Cerebellar cortex (tissue), 1 donor: ENCODE measurements at places on chromosomes 5 and 9.

DNA sequence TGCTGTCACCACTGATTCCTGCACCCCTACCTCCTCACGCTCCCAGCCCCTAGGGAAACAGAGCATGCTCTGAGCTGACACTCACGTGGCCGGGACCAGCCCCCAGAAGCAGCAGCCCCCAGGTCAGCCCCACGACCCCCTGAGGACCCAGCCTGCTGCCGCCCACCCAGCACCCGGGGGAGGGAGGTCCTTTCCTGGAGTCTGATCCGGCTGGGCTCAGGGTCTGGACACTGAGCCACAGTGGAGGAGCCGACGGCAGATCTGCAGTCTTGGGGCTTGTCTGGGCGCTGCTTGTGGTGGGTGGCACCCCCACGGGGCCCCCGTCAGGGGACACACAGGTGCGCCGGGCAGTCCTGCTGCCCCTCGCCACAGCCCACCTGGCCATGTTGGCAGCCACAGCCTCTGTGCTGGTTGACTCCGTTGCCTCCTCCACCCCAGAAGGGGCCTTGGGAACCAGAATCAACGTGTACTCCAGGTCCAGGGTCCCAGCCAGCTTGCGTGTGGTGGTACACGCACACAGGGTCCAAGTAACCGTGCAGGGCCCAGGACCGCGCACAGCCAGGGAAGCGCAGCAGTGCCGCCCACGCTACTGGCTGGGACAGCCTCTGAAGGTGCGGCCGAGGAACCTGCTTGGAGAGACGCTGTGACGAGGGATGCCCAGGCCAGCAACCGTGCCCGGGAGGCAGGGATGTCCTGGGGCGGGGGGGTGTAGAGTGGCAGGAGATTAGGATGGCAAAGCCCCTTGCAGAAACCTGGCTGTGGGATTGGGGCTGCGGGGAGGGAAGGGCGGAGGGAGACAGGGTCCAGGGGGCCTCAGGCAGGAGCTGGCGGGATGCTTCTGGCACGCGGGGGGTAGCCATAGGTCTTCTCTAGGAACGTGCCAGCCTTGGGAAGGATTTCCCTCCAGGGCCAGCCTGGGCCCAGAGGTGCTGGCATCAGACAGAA is 3.5 kb downstream of the DNLZ start:
- DNase-seq, result no peak

DNA sequence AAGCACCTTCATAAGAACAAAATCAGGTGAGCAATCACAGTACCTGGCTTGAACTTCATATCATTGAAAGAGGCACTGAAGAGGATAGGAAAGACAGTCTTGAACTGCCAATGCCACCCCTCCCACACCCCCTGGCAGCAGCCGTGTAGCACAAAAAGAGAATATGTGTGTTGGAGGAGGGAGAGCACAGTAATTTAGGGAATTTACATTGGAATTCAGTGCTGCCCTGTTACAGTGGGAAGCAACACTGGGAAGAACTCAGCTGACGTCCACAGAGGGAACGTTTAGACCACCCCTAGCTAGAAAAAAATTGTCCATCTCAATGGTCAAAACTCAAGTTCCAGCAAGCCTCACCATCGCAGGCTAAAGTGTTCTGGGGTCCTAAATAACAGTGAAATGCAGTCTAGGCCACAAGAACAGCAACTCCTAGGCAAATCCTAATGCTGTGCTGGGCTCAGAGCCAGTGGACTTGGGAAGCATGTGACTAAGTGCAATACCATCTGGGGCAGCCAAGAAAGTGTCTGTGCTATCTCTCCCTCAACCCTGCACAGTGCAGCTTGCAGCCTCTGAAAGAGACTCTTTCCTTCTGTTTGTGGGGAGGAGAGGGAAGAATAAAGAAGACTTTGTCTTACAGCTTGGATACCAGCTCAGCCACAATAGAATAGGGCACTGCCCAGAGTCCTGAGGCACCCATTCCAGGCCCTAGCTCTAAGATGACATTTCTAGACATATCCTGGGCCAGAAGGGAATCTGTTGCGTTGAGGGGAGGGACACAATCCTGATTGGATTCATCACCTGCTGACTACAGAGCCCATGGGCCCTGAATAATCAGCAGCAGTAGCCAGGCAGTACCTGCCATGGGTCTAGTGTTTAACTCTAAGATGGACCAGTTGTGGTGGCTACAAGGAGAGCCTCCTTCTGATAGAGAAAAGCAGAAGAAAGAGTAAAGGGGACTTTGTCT is 62.1 kb upstream of the VLDLR start:
- DNase-seq, result no peak

GRCh38 chr5:74075501-74076484 is 449.8 kb downstream of the ARHGEF28 start:
- DNase-seq, result no peak

DNA sequence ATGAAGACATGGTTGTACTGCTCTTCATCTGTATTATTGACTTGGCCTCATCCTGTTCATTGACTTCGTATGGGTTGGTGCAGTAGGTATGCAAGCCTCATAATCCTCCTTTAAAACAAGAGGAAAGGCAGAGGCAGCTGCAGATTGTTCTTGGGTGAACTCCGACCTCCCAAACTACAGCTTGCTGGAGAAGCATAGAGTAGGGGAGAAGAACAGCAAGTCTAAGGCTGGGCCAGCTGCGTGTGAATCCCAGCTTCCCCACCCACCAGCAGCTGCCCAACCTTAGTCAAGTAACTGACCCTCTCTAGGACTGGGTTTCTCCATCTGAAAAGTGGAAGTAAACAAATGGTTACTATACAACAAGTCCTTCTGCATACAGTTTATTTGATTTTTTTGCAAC is 114.5 kb upstream of the WWC1 start:
- DNase-seq, result no peak

DNA sequence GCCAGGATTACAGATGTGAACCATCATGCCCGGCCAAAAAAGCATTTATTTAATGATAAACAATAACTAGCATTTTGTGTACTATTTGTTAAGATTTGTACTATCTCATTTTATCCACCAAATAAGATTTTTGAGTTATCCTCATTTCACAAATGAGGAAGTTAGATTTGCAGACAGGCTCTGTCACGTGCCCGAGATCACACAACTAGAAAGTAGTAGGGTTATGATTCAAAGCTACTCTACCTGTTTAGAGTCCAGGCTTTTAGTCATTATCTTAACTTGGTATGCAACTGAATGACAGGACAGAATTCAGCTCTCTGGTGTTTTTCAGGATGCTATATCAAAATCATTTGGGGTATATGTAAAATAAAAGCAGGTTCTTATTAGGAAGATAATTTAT is 20.5 kb downstream of the RANBP17 start:
- DNase-seq, result no peak

DNA sequence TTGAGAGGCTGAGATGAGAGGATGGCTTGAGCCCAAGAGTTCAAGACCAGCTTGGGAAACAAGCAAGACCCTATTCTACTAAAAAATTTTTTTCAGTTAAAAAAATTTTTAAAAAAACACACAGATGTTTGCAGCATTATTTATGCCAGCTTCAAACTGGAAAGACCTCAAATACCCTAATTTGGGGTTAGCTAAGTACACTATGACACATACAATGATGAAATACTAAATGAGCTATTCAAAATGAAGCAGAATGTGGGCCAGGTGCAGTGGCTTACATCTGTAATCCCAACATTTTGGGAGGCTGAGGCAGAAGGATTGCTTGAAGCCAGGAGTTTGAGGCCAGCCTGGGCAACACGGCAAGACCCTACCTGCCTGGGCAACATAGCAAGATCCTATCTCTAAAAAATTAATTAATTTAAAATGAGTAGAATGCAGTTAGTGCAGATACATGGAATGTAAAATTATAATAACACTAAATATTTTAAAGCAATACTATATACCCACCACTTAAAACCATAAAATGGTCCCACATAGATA is 44.9 kb downstream of the LHFPL2 start:
- DNase-seq, result no peak

- DNase-seq, result no peak
Measured at GRCh38 chr5:84603568-84604185, 219.0 kb upstream of the EDIL3 start.

DNA sequence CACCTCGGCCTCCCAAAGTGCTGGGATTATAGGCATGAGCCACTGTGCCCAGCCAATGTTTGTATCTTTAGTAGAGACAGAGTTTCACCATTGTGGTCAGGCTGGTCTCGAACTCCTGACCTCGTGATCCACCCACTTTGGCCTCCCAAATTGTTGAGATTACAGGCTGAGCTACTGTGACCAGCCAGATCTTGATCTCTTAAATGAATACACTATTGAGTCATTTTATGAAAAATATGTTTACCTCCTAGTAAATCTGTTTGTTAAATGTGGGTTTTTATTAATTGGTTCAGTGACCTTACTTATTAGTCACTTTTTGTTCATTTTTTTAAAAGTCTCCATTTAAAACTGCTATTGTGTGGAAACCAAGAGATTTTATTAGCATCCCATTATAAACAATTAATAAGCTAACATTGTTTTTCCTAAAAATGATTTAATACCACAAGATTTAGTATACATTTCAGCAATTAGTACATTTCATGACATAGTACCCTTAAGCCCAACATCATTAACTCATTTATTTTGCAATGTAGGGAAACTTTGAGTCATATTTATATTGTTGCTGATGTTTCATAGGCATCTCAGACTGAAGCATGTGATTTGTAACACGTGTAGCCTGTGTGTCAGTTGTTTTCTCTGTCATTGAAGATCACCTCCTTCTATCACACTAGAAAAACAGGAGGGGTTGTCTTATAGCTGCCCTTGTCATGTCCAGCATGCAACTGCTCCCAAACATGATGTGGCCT is 261.2 kb downstream of the TAF11L14 start:
- no peak for DNase-seq

- DNase-seq, result no peak
Measured at GRCh38 chr5:173103411-173103810, 40.9 kb upstream of the BNIP1 start.

DNA sequence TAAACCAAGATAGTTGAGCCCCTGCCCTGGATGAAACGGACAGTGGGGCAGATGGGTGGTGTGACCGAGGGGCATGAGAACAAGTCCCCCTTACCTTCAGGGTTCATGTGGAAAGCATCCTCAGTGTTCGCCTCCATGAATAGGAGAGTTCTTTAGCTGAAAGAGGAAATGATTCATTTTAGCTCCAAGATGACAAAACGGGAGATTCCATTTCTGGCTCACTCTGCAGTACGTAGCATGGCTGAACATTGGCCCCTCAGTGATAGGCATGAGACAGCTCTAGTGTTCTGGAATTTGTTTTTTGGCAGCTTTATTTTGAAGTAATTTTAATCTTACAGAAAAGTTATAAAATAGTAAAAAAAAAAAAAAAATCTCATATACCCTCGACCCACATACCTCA is 70.2 kb upstream of the AGXT2 start:
- no peak for DNase-seq

GRCh38 chr5:86666981-86667380 is 49.2 kb downstream of the COX7C start:
- DNase-seq, result no peak

DNA sequence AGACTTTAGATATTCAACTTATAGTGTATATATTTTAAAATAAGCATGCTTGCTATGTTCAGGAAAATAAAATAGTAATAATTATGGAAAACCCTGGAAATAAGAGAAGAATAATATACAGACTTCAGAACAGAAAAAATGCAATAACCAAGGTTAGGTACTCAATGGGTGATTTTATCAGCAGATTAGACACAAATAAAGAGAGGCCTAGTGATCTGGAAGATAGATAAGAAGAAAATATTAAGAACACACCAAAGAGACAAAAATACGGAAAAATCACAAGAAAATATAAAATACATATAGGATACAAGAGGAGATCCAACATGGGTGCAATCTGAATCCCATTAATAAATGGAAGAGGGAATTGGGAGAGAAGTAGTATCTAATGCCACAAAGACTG is 1348.5 kb upstream of the WWC1 start:
- no peak for DNase-seq

GRCh38 chr5:153797484-153797883 is 241.2 kb downstream of the FAM114A2 start:
- DNase-seq, result no peak

- DNase-seq, result no peak
Measured at GRCh38 chr9:104494808-104495207, 9.3 kb upstream of the OR13F1 start.

DNA sequence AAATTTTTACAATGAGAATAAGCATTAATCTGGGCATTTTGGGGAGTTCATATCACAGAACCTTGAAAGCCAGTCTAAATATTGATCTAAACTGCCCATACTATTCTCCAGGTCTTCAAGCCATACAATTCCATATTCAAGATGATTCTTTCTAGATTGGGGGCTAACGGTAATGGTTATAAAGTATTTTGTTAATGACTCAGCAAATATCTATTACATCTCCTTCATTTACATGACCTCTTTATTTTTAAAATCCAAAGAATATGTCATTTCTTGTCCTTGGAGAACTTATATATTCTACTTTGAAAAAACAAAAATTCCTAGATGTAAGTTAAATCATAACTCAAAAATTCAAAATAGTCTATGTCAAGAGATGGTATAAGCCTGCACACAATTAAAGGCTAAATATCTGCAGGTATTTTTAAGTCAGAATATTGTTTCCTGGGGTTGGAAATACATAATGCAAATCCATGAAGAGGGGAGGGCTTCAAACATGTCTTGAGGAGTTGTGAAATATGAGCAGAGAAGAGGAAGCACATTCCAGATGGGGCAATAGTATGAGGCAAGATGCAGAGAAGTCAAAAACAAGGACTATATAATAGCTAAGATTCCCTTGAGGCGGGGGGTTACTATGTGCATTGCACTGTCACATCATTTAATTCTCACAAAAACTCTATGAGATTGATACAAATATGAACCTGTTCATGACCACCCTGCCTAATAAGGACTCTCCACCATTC is 526.4 kb downstream of the NR2F1-AS1 start:
- no peak for DNase-seq

DNA sequence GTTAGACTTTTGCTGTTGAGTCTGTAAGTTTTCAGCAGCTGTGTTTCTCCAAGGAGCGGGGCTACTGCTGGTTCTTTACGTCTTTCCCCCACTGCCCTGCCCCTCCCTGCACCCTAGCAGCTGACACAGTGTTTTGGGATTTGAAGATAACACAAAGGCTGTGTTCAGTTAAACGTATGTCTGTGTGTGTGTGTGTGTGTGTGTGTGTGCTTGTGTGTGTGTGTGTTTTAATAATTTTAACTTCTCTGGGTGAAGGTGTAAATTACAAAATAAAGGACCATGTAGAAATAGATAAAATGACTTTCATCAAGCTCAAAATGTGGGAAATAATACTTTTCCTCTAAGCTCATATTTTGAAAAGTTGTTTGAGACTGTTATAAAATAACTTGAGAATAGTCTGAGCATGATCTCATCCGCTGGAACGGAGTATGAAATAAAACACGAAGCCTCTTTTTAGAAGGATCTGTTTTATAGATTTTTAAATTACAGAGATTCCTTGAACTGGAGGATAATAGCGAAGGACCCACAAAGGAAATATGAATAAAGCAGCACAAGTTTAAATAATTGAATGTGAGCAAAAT is 10.9 kb downstream of the ABL1 start:
- DNase-seq, result no peak

GRCh38 chr5:136699651-136700050 is 334.3 kb upstream of the TRPC7 start:
- no peak for DNase-seq

DNA sequence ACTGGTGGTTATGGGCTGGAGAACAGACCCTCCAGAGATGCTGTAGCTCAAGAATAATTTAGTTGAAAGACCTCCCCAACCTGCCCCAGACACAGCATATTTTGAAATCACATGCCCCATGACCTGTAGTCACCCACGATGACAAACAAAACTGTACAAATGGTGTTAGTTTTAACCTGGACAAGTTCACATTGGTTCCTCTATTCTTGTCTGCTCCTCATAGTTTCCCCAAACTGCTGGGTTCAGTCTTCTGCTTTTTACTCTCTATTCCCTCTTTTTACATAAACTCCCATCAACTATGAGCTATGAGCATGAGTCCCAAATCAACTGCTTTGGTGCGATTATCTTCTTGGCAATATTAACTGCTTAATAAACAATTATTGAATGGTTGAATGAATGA is 365.3 kb upstream of the CLINT1 start:
- DNase-seq, result no peak
